Stimulated activated CD4-positive, alpha-beta T cell treated with anti-CD3 and anti-CD28 coated beads, TNF-alpha, amount 100 ng/mL, for 4 hours (primary cell): ENCODE measurements at places on chromosomes 12 and 14.

- DNase-seq = peak; percentile 62
Observed at GRCh38 chr12:124992874-124993625, 395 bp upstream of the BRI3BP start.

DNA sequence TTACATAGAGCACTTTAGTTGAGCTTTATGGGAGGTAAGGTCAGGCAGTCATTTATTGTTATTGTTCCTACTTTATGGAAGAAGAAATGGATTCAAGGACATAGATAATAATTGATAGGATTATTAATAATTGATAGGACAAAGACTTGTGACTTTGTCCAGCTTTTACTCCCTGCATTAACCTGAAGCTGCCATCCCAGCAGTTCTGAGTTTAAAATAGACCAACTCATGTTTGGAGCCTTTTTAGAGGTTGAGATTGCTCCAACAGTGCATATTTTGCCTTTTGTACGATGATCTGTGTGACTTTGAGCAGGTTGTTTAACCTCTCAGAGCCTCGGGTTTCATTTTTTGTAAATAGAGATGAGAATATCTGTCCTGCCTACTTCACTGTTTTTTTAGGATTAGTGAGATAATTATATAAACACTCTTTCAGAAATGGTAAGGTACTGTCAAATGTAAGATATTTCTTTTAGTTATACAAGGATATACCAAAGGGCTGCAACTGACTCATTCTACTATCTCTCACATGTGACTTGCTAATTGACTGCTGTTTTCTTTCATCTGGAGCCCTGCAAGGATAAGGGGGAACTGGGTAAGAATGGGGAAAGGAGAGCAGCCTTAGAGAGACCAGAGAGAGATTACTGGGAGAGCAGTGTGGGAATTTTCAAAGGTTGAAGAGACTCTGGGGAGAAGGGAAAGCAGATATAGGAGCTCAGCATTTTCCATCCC is 15.3 kb downstream of the WDR20 start:
- DNase-seq = no peak

GRCh38 chr12:108313606-108314351 is 25.3 kb downstream of the CMKLR1 start:
- DNase-seq = no peak

DNA sequence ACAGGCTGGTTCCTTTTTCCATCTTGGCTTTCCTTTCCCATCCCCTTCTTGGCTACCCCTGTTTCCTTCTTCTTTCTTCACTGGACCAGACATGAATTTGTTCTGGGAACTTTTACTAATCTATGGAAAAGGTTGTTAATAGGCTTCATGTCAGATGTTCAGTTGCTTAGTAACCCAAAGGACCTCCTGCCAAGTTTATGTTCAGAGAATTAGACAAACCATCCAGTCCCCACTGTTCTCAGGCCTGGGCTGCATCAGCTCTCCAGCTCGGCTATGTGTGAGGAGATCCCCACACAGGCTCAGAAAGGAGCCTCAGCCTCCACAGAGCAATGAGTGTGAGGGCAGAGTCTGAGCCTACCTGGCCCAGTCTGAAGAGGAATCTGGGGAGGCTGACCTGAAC is 78.0 kb downstream of the AKAP6 start:
- no peak for DNase-seq

DNA sequence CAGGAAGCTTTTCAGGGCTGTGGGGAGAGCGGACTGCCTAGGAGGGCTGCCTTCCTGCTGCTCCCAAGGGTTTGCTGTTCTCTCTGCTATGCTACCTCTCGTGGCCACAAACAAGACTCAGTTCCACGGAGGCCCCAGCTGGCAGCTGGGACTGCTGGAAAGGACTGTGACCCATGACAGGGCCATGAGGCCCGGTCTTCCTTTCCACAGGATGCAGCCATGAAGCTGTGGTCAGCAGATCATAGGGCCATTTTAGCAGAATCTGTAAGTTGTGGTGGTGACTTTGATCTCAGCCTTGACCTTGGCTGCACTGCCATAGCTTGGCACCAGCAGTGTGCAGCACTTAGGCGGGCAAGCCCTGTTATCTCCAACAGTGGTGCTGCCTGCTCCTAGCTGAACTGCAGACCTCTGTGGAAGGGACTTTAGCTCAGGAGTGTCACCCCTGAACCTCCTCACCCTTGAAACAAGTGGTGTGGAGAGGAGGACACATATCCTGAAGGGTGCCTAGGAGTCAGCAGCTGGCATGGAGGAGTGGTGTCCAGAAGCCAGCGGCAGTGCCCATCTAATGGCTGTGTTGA is 12.3 kb downstream of the KRT80 start:
- no peak for DNase-seq

DNA sequence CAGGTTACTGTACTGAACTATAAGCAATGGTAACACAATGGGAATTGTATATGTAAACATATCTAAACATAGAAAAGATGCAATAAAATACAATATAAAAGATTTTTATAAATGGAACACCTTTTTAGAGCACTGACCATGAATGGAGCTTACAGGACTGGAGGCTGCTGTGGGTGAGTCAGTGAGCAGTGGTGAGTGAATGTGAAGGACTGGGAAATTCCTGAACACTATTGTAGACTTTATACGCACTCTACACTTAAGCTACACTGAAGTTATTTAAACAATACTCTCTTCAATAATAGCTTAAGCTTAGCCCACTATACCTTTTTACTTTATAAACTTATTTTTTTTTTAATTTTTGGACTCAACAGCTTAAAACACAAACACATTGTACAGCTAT is 313.5 kb downstream of the KCNC2 start:
- no peak for DNase-seq

DNA sequence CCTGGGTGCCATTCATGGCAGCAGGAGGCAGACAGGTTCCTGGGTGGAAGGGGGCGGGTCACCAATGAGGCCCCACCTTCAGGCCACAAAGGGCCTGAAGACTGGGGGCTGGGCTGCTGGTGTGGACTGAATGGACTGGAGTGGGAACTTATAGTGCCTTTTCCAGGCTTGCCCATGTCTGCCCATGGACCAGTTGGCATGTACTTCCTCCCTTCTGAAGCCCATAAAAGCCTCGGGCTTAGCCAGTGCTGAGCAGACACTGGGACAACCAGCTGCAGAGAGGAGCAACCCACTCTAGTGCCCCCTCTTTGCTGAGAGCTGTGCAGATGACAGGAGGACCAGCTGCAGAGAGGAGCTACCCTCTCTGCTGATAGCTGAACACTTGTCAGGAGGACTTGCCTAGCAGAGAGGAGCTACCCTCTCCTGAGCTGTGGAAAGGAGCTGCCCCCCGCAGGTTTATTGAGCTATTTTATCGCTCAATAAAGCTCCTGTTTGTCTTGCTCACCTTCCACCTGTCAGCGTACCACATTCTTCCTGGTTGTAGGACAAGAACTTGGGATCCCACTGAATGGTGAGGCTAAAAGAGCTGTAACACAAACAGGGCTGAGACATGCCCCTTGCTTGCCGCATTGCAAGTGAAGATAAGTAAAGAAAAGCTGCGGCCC is 34.0 kb downstream of the APAF1 start:
- DNase-seq = no peak

GRCh38 chr12:132530447-132530846 is 40.5 kb downstream of the FBRSL1 start:
- DNase-seq = no peak

DNA sequence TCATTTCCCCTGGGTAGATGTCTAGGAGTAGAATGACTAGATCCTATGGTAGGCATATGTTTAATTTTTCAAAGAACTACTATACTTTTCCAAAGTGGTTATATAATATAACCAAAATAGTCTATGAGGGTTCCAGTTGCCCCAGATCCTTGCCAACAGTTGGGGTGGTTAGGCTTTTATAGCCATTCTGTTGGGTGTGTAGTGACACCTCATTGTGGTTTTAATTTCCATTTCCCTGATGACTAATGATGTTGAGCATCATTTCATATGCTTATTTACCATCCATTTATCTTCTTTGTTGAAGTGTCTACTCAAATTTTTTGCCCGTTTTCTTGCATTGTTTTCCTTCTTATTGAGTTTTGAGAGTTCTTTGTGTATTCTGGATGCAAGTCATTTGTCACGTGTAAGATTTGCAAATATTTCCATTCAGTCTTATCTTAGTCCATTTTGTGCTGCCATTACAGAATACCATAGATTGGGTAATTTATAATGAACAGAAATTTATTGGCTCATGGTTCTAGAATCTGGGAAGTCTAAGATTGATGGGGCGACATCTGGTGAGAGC is 4.7 kb downstream of the SYNE2 start:
- DNase-seq = peak; percentile 8

DNA sequence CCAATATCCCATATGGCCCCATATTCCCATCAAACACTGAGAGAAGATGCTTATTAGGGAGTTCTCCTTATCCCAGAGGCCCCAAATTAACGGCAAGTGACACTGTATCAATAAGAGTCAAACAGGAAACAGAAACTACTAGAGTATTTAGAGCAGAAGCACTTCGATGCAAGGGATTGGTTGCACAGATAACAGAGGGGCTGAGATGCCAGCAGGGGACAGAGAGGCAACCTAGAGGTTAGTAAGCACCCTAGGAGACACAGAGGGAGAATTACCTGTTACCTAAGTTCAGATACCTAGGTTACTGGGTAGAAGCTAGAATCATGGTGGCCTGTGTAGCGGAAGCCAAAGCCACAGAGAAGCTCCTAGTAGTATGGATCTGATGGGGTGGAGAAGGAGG is 2.9 kb downstream of the HEBP1 start:
- DNase-seq = no peak

DNA sequence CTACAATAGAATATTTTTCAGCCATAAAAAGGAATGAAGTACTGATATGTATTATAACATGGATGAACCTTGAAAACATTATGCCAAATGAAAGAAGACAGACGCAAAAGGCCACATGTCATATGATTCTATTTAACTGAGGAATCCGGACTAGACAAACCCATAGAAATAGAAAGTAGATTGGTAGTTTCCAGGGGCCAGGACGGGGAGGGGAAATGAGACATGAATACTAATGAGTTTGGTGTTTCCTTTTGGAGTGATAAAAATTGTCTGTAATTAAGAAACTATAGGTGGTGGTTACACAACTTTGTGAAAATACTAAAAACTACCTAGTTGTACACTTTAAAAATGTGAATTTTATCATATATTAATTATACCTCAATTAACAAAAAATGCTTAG is 247.6 kb downstream of the BCAT1 start:
- no peak for DNase-seq

GRCh38 chr12:32196250-32197198 is 89.9 kb downstream of the BICD1 start:
- no peak for DNase-seq

GRCh38 chr12:96889273-96889933 is 17.7 kb upstream of the NEDD1 start:
- DNase-seq = no peak

DNA sequence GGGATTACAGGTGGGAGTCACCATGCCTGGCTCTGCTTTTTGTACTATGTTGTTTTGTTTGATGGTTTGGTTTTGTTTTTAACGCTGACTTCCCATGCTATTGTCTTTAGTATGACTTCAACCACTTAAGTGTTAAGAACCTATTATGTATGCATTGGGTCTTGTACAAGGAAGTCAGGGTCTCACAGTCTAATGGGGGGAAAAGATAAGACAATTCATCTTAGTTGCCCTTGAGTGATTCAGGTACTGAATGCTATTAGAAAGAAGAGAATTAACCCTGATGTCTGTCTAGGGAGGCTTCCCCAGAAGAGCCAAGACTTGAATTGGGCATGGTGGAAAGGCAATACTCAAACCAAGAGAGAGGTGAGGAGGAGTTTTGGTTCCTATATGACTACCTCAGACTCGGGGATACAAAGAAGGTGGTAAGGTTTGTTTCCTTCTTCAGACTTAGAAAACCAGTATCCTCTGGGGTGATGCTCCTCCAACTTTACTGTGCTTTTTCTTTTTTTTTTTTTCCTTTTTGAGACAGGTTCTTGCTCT is 64.6 kb downstream of the SUSD6 start:
- DNase-seq = no peak

GRCh38 chr14:104386151-104386841 is 193.3 kb upstream of the C14orf180 start:
- no peak for DNase-seq

GRCh38 chr12:96121271-96121711 is 72.9 kb upstream of the ELK3 start:
- no peak for DNase-seq

GRCh38 chr12:66072566-66072965 is 58.0 kb downstream of the LLPH start:
- no peak for DNase-seq

DNA sequence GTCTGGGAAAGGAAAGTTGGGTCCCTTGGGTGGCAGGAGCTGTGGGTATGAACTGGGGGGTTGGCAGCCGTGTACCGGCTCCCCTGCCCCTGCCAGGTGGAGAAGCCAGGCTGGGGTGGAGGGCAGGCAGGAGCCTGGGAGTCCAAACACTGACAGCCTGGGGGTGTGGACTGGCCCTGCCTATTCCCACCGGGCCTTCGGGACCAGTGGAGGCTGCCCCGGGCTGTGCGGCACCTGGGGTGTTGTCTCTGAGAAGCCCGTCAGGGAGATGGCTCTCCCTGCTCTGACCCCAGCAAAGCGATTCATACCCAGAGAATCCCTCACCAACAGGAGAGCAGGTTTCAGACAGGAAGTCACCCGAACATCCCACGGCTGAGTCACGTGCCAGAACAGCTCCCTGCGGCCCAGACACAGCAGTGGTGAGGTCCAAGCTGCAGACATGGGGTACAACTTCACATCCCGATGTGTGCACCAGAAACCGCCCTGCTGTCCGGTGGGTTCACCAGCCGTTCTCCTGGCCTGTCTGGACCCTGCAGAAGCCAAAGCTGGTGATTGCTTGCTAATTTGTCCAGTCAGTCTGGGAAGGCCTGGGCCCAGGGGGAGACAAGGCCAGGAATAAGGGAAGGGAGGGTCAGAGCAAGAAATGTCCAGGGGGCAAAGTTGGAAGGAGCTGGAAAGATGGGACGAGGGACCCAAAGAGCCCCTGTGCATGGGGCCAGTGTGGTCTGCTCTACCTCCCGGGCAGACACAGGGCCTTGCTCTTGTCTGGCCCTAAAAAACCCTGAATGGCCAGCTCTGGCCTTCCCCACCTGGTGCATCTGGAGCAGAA is 2.1 kb upstream of the GPR132 start:
- peak; percentile 46 for DNase-seq

DNA sequence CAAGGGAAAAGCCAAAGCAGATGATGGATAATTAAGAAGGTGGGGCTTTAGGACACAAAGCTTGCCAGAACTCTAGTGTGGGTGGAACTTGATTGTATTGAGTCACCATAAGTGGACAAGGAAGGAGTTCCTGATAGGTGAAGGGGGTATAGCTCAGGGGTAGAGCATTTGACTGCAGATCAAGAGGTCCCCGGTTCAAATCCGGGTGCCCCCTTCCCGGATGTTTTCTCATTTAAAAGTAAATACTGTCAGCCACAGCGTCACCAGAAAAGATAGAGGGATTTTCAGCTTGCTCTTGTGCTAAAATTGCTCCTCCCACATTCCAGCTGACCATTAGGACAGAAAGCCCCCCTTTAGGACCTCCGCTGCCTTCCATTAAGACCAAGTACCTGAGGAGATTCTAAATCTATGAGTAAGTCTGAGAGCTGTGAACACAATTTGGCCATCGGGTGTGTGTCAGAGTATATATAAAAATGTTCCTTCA is 36.6 kb downstream of the DCAF4 start:
- no peak for DNase-seq

- no peak for DNase-seq
Observed at GRCh38 chr14:72644038-72644437, 249.9 kb downstream of the DPF3 start.

GRCh38 chr12:57049890-57050289 is at the start of gene MYO1A:
MYO1A (minus strand) TSS chr12:57050129; CDS start chr12:57048323, 1,806 bp downstream.
- no peak for DNase-seq

GRCh38 chr12:76997011-76997780 is 68.2 kb downstream of the E2F7 start:
- no peak for DNase-seq
